ENCODE measurements at places on chromosomes 7 and 10. TPM values are rescaled to one million over a fixed set of nuclear protein-coding genes. Genes with fewer than 3 reads are reported as not detected.

Gene SLC16A9
- 0.26 TPM for total RNA-seq

Gene NKX2-3
- total RNA-seq = not detected

Gene TMEM236
- total RNA-seq = 0.17 TPM

- no peaks in the 10 kb centered on the region for H3K4me1 ChIP-seq
- no peak for DNase-seq
- no peaks in the 10 kb centered on the region for H3K27me3 ChIP-seq
- no peaks in the 10 kb centered on the region for H3K36me3 ChIP-seq
- H3K27ac ChIP-seq = no peak overlapping the region
Measured at GRCh38 chr7:155138204-155138603, 68.1 kb downstream of the HTR5A start.

- no peaks in the 10 kb centered on the region for H3K4me1 ChIP-seq
- peaks cover 8% of the 10 kb centered on the region for H3K27me3 ChIP-seq
- no peaks in the 10 kb centered on the region for H3K36me3 ChIP-seq
- peak; percentile 30 for DNase-seq
- peak overlapping the region; percentile 52 for H3K4me3 ChIP-seq
- H3K27ac ChIP-seq = no peak overlapping the region
Measured at GRCh38 chr7:121873289-121874194, 581 bp downstream of the PTPRZ1 start.

DNA sequence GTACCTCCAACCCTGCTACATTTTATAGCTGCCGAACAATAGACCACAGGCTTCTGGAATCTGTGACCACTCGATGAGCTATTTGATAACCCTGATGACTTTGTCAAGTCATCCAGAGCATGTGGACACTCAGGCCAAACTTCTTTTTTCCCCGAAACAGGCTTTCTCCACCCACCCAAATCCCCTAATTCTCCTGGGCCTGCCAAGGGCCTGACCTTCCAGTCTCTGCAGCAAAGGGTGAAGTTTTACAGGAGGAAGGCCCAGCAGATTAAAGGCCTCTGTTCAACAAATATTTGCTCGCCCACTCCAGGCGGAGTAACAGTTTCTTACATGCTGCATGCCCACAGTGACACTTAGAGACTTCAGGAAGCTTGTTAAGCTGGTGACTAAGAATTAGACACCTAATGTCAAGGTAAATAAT lies 2.0 kb downstream of the JCAD start:
- H3K27ac ChIP-seq = no peak overlapping the region
- peak; percentile 55 for DNase-seq
- H3K4me3 ChIP-seq = no peak overlapping the region
- H3K27me3 ChIP-seq = no peaks in the 10 kb centered on the region
- H3K4me1 ChIP-seq = peaks cover 6% of the 10 kb centered on the region

- DNase-seq = no peak
- H3K4me1 ChIP-seq = no peaks in the 10 kb centered on the region
- H3K36me3 ChIP-seq = peaks cover 2% of the 10 kb centered on the region
Measured at GRCh38 chr7:27526611-27527347, 135.9 kb downstream of the HIBADH start.

Data from fibroblast of lung (primary cell).